CD4-positive, alpha-beta T cell treated with Interleukin-15 for 4 hours (primary cell): ENCODE measurements at places on chromosomes 7 and 10.
A peak's percentile ranks its signal among the peaks of the same experiment; 100 is the strongest.

- no peak for DNase-seq
Measured at GRCh38 chr7:122100021-122100420, 44.0 kb downstream of the AASS start.

DNA sequence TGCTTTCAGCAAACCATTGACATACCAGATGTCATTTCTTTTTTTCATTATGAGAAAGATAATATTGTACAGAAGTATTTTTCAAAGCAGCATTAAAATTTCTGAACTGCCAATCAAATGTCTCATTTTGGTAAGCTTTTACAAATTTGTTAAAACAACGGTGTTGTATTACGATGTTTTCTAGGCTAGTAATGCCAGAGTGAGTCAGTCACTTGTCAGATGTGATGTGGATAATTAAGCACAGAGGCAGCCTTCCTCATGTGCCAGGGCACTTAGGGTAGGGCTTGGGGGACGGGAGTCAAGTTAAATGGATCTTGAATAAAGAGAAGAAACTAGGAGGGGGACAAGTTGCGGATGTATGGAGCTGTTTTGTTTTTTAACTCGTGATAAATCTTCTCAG lies 10.1 kb downstream of the PSTK start:
- DNase-seq = no peak

DNA sequence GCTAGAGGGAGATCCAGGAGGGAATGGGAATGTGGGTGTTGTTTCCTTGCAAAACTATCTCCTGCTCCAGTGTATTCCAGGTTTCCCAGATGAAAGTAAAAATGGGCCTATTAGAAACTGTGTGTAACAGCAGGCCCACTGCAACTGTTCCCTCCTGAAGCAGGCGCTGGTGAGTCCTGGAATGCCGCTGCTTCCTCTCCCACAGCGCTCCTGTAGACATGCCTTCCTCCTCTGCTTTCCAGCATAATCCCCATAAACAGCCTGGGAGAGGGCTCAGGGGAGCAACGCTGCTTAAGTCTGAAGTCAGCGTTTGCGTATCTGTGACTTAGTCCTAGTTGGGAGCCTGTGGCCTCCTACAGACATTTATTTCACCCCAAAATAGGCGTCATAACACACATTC lies 551.0 kb upstream of the FOXK1 start:
- no peak for DNase-seq

- DNase-seq = no peak
Measured at GRCh38 chr10:120492346-120492745, 35.3 kb downstream of the PLPP4 start.

DNA sequence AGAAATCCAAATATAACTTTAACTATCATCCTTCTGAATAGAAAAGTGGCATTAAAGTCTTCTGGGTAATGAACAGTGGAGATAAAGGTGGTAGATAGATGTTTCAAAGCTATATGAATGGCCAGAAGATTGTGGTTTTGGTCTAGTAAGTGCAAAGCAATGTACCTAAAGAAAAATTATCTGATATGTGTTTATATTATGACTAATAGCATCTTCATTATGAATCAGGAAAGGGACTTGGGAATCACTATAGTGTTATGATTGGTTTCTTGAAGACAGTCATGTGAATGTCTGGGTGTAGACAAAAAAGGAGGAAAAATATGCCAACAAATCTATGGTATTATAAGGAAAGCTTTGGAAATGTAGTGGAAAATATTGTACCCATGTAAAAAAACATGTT lies 3.0 kb downstream of the ZNF518A start:
- DNase-seq = no peak

DNA sequence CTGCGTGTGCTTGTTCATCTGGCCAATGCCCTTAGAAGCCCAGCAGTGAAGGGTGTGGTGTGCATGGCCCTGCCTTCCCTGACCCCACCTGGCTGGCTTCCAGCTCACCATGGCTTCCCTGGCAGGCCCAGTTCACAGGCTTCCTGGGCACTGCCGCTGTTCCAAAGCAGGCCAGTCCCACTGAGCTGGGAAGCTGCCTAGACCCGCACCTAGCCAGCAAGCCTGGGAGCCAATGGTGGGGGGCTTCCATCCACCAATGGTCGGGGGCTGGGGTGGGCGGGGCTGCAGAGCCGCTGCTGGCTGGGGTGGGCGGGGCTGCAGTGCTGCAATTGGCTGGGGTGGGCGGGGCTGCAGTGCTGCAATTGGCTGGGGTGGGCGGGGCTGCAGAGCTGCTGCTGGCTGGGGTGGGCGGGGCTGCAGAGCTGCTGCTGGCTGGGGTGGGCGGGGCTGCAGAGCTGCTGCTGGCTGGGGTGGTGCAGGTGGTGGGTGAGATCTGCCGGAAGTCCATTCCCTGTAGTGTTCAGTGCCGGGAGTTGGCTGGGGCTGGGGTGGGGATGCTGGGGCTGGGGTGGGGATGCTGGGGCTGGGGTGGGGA lies 12.4 kb downstream of the CALY start:
- peak; percentile 59 for DNase-seq

GRCh38 chr7:111677848-111678247 lies 115.6 kb upstream of the IMMP2L start:
- no peak for DNase-seq

- no peak for DNase-seq
Measured at GRCh38 chr7:4868493-4868892, 6.7 kb upstream of the PAPOLB start.

DNA sequence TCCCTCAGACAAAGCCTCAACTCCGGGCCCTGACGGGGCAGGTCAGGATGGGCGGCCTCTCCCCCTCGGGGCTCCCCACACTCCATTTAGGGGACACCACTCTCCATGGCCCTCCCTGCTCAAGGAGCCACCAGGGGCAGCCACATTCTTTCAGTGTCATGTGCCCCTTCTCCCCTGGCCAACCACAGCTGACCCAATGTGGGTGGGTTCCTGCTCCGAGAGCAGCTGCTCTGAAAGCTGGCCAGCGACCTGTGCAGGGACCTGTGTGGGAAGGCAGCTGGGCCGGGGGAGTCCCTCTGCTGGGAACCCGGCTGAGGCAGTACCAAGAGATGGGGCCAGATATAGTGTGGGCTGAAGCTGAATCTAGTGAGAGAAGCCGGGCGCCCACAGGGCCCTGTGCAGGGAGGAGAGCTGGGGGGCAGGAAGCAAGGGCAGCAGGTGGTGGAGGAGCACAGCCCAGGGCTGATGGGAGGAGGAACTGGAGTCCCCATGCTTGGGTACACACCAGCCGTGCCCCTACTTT lies 40.6 kb upstream of the NPFFR1 start:
- DNase-seq = no peak

- DNase-seq = no peak
Measured at GRCh38 chr10:13528875-13529713, at the start of gene BEND7. Gene BEND7 (minus strand): TSS chr10:13529014. CDS start chr10:13528533, 481 bp downstream.

GRCh38 chr10:87671139-87671815 lies 11.6 kb downstream of the PAPSS2 start:
- no peak for DNase-seq

- no peak for DNase-seq
Measured at GRCh38 chr7:42198974-42199668, 37.9 kb downstream of the GLI3 start.

DNA sequence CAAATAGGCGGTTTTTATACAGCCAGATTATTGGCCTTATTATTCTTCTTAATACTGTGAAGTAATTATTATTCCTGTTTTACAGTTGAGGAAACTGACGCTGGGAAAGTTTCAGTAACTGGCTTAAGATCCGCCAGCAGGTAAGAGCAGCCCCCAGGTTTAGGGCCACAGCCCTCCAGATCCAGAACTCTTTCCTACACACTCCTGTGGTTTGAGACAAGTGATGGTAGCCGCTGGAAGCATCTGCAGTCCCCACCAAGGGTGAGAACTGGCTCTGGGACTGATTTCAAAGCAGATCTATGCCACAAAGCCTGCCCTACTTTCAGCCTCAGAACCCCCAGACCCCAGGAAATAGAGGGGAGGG lies 3.0 kb upstream of the UNC5B start:
- no peak for DNase-seq

GRCh38 chr7:42099066-42099465 lies 137.9 kb downstream of the GLI3 start:
- DNase-seq = no peak

DNA sequence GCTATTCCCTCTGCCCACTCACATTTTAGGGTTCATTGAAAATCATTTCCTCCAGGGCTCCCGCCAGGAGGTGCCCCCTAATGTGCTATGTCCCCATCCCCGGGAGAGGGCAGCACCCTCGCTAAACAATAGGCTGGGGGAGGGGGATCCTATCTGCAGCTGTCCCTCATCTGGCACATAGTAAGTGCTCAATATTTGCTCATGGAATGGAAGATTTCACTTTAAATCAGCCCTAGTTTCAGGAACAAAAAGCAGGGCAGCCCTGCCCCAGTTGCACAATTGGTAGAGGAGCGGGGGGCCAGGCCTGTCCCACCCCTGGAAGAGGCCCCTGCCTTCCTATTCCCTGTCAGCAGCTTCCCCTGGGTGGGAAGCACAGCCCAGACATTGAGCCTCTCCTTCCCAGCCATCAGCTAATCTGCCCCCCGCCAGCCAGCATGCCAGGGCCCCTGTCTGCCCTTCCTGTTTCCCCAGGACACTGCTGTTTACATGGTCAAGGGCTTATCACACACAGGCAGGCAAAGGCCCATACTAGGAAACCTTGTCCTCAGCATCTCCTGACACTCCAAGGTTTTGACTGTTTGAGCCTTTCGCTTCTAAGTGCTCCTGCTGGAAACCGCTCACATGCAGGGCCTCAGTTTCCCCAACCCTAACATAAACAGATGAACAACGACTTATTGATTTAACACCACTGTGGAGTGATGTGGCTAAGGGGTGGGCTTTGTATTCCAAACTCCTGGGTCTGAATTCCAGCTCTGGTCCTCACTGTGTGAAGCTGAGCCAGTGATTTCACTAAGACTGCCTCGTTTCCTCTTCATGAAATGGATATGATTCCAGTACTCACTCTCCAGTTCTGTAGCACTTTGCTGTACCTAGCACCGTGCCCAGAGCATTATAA lies 130.7 kb upstream of the ZMIZ1 start:
- DNase-seq = peak; percentile 9

DNA sequence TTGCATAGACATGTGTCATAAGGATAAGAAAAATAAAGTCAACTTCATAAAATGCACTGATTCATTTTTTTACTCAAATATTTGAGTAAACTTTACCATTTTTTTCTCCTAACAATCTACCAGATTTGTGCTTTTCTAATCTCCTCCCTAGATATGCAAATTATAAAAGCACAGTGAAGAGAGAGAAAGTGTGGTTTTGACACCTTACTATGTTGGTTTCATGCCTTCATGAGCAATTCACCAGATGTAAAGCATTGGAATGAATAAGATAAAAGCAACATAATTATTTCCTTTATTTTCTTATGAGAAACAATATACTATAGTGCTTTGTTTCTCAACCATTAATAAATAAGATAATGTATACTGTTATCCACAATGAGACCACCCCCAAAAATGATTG lies 432.5 kb upstream of the PCDH15 start:
- DNase-seq = no peak

- DNase-seq = no peak
Measured at GRCh38 chr10:79152423-79152817, 83.7 kb downstream of the ZMIZ1 start.

DNA sequence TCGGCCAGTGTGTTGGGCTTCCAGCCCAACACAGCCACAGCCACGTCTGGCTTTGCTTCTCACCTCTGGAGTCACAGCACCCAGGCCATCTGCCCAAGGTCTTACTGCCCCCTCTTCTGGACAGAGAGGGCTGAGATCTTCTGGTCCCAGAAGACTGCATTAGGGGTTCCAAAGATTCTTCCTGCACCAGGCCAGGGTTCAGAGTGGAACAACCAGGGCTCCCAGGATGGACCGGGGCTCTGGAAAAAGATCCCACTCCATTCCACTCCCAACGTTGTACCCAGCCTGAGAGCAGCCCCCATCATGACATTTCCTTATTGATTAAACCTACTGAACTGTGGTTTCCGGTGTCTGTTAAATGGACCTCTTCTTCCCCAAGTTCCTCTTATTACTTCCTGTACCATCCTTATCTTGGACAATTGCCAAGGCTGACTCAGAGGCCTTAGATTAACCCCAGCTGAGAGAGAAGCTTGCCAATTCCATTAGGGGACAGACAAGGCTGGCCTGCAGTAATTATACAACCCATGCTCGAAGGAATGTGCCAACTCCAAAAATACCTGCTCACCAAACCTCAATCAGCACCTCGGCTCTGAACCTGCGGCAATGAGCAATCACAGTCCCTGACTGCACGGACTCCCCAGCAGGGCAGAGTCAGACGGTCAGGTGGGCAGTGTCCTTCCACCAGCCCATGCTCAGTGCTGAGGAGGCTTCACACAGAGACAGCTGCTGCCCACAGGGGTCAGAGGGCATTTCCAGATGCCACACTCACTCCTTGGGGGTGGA lies 47.9 kb upstream of the NPFFR1 start:
- DNase-seq = peak; percentile 48

DNA sequence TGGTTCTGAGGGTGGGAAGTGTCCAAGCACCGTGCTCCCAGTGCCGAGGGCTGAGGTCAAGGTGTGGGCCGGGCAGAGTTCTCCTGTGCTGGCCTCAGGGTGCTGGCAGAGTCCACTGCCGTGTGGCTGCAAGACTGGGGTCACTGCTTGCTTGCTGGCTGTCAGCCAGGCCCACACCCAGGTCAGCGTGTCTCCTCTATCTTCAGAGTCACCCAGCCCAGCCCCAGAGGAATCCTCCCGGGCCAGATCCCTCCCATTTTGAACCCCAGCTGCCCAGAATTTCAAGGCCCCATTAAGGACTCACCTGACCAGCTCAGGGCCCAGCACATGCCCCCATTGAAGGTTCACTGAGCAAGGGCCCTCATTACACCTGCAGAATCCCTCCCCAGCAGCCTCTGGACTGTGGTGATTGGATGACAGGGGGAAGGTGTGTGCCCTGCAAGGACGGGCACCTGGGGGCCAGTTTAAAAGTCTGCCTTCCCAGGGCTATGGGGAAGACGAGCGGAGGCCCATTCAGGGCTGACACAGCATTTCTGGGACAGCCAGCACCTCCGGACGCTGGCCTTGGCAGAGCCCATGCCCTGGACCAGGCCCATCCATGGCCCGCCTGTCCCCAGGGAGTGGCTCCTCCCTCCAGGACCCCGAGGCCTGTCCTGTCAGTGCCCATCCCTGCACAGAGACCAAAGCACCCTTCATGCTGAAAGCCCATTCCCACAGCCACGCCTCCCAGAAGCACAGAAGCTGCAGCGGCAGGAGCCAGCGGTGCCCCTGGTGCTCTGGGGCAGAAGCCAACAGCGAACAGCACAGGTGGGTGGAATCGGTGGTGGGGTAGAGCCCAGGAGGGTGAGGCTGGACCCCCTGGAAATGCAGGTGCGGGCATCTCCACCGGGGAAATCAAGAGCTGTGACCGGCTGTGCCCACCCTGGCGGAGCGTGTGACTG lies 45.1 kb upstream of the PPP2R2D start:
- DNase-seq = no peak

- no peak for DNase-seq
Measured at GRCh38 chr10:72122221-72122620, 33.9 kb upstream of the SPOCK2 start.

- DNase-seq = no peak
Measured at GRCh38 chr7:21893401-21893800, 52.3 kb downstream of the CDCA7L start.

- DNase-seq = no peak
Measured at GRCh38 chr10:70942125-70942524, 53.8 kb upstream of the PCBD1 start.
